ENCODE measurements at places on chromosomes 5 and 9.

GRCh38 chr9:85061969-85062368 lies 392.4 kb downstream of the NTRK2 start:
- no peak for DNase-seq

DNA sequence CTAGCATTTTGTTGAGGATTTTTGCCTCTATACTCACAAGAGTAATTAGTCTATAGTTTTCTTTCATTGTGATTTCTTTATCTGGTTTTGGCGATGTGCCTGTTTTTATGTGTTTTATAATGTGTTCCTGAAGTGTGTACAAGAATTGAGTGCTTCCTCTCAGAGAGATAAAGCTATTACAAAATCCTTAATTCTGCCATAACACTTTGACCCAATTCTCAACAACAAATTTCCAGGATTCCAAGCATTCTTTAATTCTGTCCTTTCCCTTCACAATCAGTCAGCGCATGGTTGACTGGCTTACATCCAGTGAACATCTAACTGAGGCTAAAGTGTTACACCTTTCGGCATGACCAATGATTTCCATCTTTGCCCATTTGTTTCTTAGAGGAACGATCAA lies 282.9 kb upstream of the MVB12B start:
- DNase-seq = no peak

- DNase-seq = no peak
These were observed 151.6 kb upstream of the KLF9 start for GRCh38 chr9:70566066-70566465.

DNA sequence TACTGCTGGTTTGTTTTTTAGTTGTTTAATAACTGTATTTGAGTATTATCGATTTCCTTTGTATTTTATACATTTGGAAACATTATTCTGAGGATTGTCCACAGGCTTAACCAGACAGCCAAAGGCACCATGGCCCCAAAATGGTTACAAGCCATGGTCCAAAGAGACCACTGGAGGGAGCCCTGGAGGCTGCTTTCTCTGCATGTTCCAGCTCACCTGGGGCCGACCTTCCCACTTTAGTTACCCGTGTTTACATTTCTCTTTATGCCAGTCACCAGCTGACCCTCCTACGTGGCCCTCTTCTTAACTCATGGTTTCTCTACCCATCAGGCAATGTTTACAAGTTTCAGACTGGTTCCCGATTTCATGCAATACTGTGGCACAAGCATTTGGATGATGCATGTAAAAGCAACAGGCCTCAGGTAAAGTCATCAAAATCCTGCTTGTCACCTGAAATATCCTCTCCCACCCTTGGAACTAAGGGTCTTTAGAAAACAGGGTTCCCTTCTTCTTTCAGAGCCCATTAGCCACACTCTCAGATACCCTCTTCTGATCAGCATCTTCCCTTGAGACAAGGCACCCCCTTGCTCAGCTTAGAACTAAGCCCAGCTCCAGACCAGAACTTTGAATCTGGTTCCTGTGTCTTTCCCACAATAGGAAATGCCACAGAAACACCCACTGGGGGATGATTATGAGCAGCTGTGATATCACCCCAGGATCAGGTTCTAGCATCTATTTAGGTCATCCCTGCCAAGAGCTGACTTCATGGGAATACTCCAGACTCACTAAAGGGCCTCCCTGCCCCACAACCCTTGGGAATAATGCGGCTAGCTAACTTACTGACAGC lies 49.9 kb upstream of the GARNL3 start:
- peak; percentile 46 for DNase-seq

GRCh38 chr5:144024545-144024944 lies 145.9 kb downstream of the YIPF5 start:
- DNase-seq = no peak

- DNase-seq = no peak
These were observed 142.9 kb downstream of the OSTF1 start for GRCh38 chr9:75231167-75231566.

DNA sequence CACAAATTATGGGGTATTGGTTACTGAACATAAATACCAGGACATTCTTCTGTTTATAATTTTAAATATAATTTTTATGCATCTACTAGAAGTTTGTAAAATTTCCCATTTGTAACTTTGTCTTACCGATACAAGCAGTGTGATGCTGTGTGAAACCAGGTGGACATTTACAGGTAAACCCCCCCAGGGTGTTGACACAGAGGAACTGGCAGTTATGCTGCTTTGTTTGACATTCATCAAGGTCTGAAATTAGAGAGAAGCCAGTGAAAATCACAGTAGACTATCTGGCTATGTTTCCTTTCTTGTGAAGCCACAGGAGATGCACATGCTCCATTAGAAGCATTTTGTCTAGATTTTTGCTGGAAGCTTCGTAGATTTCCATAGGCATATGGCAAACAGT lies 190.9 kb downstream of the SLC12A2 start:
- no peak for DNase-seq

DNA sequence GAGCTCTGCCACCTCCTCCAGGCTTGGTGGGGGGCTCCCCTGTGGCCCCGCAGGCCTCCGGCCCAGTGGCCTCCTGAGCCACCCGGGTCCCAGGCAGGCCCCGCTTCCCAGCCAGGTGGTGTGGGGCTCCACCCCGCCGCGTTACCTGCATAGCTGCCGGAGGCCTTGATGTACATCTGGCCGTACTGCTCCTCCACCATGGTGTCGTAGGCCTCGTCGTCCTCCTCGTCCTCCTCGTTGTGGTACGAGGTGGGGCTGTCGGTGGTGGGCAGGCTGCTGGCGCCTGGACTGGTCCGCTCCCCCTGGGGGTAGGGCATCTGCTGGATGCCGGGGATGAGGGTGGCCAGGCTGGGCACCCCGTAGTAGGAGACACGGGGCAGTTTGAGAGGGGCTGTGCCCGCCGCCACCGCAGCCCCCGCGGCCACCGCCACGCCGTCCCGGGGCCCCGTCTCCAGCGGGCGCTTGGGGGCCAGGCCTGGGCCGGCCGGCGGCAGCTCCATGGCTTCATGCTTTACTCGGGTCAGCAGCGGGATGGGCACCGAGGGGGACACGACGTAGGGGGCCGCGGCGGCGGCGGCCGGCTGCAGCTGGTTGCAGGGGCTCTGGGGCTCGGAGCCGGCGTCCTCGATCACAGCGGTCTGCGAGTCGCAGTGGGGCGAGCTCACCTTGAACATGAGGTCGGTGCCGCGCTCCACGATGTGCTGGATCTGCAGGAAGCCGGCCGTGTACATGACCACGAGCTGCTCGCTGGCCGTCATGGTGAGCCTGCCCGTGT lies 45.4 kb downstream of the NACC2 start:
- no peak for DNase-seq

DNA sequence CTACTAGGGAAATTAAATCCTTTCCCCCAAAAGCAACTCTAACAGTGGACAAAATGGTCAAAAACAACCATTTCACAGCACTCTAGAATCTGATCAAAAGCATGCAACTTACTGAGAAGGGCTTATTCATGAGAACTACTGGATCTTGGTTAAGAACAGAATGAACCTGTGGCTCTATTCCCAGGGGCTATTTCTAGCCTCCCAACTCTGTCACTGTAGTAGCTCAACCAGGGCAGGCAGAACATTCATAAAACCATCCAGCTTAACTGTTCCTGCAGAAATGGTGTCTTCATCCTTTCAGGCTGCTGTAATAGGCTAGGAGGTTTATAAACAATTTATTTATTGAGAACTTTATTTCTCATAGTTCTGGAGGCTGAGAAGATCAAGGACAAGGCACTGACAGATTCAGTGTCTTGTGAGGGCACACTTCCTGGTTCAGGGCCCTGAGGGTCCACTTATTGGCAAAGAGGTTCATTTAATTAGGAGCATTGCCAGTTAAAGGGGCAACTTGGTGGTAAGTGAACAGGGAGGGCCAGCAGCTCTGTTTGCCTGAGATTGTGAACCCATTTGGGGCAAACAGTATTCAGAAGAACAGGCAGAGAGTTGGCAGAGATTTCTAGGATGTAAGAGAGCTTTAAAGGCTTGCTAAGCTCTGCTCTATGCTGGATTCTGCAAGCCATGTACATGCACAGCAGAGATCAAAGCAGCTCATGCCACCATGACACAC lies 238.5 kb upstream of the FBXL7 start:
- no peak for DNase-seq

GRCh38 chr5:32090755-32091128 lies 83.4 kb downstream of the GOLPH3 start:
- no peak for DNase-seq

DNA sequence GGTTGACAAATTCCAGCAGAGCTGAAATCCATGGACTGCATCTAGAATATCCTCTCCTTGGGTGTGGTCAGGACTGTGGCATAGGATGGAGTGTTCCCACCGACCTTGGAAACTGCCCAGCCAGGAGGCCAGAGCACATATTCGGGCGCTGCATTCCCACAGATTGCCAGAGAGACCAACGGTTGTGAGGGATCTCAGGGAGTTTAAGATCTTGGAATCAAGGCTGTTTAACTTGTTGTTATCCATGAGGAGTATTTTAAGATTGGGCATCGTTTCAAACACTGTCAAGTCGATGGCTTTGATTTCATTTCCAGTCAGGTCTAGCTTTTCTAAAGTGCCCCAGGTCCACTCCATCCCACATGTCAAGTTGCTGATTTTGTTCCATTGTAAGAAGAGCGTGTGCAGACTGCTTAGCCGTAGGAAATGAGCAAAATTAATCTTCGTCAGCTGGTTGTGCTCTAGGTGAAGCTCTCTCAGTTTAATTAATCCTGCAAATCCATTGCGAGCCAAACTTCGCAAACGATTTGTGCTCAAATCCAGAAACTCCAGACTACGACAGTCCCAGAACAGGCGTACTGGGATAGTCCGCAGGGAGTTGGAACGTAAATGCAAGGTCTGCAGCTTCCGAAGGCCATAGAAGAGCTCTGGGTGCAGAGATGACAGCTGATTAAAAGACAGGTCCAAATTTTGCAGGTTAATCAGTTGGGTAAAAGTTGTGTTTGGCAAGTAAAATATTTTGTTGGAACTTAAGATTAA lies 1.5 kb downstream of the LRRTM2 start:
- DNase-seq = no peak

GRCh38 chr5:9624196-9624947 lies 5.8 kb downstream of the TAS2R1 start:
- peak; percentile 98 for DNase-seq

GRCh38 chr9:124220946-124221451 lies 36.8 kb upstream of the NEK6 start:
- peak; percentile 60 for DNase-seq

Data from RCC 7860 (cell line).